Right ventricle myocardium inferior (tissue), 1 donor: ENCODE measurements at places on chromosomes 2 and 18. TPM values are rescaled to one million over a fixed set of nuclear protein-coding genes. Genes with fewer than 3 reads are reported as not detected.

DNA sequence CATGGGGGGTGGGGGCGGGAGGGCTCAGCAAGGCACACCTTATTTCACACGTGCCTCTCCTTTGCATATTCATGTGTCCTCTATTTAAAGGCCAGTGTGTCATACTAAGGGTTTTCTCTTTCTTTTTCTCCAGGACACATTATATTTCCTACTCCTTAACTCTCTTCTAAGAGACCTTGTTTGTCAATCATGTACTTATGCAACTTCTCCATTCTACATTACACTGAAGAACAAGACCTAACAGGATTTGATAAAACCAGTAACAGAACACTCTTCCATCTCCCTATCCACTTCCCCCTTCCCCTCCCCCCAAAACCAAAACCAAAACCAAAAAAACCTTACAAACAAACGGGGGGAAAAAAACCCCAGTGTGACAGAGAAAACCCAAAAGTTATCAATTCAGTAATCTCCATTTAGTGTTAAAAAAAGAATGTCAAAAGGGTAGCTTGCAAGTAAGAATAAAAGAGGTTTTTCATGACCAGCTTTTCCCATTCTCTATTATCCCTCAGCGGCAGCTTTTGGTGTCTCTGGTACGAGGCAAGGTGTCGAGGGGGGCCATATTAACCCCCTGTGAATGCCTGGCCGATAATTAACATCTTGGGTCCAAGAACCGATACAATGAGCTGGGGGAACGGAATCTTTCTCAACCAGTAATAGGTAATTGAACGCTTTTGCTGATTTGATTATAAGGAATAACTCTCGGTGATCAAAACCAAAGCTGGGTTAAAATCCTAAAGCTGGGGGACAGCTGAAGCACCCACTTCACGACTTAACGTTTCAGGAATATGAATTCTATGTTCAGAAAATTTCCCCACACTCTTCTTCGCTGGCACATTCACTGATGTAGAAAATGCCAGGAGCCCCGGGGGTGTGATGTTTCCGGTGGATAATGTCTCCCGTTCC, 191.0 kb upstream of the TCF4 start:
- DNase-seq: peak; percentile 70

DNA sequence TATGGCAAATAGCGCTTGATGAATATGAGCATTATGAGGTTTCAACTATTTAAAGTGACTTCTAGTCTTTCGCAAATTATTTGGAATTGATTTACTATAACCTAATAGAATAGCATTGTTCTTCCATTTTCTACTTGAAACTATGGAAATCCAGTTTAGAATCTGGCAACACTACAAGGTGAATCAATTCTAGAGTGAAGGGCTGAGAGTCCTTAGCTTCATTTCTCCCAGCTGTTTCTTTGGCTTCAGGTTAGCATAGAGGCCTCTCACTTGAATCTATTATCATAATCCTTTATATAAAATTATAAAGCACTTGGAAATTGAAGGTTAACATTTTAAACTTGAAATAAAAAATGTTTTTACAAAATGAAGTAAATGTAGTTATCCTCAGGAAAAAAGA, 318.8 kb downstream of the CCDC85A start:
- no peak for DNase-seq

DNA sequence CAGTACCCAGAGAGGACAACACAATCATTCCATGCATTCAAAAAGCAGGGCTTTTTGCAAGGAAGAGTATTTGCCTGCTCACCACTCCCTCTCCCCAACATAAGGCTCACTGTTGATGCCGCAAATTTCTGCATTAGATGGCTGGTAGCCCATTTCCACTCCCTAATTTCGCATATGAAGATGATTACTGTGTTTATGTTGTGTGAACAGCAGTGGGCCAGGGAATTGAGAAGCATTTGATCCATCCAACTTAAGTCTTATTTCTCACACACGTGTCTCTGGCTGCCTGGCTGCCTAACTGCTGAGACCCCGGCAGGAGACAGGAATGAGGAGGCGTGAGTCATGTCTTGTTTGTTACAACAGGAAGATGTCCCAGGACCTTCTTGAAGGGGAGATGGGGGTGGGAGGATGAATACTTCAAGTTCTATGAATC, 294.1 kb downstream of the ALK start:
- no peak for DNase-seq

PARD3B gene
- total RNA-seq: 7.8 TPM

DNA sequence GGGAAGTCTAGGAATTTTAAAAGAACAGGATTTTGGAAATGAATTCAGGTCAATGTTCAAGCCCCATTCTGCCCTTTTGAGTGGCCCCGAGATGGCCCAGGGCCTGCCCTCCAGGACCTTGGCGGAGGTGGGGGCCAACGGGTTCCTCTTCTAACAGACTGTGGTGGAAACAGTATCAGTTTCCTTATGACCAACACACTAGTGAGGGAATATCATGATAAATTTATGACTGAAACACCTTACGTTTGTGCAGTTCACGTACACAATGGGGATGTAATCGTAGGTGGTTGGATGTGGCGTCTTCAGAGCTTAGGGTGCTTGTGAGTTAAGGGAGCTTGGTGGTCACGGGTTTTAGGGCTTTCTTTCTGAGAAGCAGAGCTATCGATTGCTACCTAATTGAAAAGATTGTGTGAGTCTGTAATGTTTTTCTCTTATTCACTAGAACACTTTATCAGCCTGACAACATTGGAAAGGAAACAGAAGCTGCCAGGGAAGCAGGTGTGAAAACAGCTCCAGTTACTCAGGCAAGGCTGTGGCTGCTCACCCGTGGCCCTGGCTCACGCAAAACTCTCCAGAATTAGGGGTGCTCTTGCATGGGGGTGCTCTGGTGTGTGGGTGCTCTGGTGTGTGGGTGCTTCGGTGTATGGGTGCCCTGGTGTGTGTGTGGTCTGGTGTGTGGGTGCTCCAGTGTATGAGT, 165.3 kb downstream of the SNTG2 start:
- DNase-seq: no peak
